ENCODE measurements at places on chromosomes 7 and 10.

- no peak for DNase-seq
Observed at GRCh38 chr7:97307521-97308108, 190.1 kb downstream of the SDHAF3 start.

- DNase-seq = no peak
Observed at GRCh38 chr7:76073335-76073990, 25.6 kb downstream of the MDH2 start.

- DNase-seq = no peak
Observed at GRCh38 chr7:140903741-140904480, 20.8 kb downstream of the BRAF start.

- DNase-seq = no peak
Observed at GRCh38 chr10:129472696-129473555, 5.9 kb downstream of the MGMT start.

DNA sequence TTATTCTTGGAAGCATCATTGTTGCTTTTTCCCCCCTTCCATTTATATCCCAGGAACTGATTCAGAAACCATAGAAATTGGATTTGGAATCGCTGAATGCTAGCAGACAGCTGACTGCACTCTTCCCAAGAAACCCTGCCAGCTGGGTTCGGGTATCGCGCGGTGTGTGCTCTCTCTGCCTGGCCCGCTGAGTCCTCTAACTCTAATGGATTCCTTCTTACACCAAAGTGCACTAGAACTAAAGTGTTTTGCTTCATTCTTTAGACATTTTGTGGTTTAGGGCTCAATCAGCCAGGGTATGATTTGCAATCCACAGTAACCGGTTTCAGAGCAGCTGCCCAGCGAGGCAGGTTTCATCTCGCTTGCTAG lies 92.2 kb downstream of the EGFR start:
- peak; percentile 93 for DNase-seq
